ENCODE measurements at places on chromosomes 7 and 10.

GRCh38 chr7:152513861-152514770 lies 78.3 kb upstream of the KMT2C start:
- DNase-seq: no peak

- peak; percentile 53 for DNase-seq
Observed at GRCh38 chr10:133324198-133324792, 12.4 kb downstream of the CALY start.

DNA sequence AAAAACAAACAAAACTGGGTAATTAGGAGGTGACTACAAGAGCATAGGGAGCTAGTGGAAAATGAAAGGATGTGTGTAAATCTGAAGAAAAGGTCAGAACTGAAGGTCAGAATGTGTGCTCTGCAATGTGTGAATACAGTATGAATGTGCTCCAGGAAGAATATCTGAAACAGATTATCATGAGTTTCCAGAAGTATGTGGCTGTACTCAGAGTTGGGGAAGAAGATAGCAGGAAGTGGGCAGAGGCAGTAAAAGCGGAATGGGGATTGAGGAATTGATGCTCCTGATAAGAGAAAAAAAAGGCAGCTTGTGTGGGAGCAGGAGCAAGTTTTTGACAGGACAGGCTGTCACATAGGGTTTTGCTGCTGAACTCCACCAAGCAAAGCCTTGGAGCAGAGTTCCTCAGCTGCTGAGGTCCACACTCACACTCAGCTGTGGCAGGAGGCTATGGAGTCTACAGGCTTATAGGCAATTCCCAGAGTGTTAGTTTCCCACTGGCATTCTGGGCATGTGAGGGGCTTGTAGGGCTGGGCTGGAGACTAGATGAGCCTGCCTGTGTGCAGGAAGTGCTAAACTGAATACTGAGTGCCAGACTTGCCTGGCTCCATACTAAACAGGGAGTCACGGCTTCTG lies 22.9 kb downstream of the H2AZ2 start:
- DNase-seq: no peak

DNA sequence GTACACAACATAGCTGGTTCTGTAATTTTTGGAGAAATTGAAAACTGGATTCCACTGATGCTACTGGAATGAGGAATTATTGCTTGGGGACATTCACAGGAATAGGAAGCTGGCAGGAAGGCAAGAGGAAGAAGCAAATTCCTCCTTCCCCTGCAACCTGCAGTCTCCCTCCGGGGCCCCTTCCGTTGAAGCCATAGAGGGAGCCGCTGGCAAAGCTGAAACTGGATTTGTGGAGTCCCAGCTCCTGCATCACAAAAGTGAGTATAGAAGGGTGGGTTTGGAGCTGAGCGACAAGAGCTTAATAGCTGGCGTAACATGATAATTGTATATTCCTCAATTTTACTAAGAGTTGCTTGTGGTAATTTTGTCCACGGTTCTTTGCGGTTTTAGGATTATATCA lies 190.8 kb downstream of the ADRA2A start:
- no peak for DNase-seq

GRCh38 chr10:106637873-106638272 lies 526.6 kb downstream of the SORCS1 start:
- DNase-seq: no peak

- no peak for DNase-seq
Observed at GRCh38 chr10:45653454-45653853, 19.1 kb downstream of the ZFAND4 start.

DNA sequence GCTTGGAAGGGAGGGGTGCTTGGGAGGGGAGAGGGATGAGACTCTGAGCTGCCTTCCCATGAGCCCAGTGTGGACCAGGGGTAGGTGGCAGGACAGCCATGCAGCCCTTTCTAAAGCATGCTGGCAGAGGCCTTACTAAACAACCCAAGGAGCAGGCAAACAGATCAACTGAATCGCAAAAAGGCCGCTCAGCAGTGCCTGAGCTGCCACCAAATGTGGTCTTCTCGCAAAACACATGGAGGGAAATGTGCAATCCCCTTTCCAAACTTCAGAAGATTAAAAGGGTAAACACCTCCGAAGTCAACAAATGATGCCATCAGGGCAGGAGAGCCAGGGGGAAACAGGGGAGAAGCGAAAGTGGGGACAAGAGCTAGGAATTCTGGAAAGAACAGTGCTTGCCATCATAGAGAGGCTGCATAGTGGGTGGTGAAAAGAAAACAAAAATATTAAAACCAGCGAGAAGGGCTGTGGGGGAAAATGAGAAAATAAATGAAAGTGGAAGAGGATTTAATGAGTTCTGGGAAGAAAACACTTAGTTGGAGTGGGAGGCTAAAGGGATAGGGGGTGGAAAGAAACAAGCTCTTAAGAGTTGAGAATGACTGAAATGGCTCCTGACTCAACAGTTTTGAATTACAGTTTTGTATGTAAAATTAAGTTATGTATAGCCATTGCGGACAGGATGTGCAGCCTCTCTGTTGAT lies 62.2 kb upstream of the ZNF32 start:
- no peak for DNase-seq

- no peak for DNase-seq
Observed at GRCh38 chr7:122790591-122790990, 87.9 kb upstream of the RNF148 start.

DNA sequence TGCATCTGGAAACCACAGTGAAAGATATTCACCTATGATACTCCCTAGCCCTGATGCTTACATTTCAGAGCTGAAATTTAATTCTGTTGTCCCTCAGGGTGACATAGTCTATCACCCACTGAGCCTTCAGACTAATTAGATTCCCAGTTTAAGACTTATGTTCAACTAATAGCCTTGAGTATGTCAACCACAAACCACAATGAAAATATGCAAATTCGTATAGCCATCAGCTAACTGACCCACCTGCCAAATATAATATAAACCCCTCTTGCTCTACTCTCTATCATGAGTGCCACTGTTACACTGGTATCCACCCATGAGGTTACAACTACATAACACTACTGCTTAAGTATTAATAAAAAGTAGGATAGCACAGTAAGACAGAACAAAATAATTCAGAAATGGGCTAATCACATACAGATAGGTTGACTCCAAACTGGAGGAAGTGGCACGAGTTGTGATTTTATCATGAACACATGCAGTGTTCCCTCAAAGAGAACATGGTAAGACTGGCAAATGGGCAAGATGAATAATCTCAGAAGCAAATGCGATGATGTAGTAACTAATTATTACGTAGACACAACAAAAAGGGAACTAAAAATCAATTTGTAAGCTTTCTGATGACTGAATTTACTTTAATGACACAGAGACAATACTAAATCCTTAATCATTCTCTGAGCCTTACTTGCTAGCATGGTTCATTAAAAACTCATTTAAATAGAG lies 290.6 kb downstream of the PARD3 start:
- no peak for DNase-seq

GRCh38 chr10:71797533-71798307 lies 24.4 kb upstream of the VSIR start:
- no peak for DNase-seq

DNA sequence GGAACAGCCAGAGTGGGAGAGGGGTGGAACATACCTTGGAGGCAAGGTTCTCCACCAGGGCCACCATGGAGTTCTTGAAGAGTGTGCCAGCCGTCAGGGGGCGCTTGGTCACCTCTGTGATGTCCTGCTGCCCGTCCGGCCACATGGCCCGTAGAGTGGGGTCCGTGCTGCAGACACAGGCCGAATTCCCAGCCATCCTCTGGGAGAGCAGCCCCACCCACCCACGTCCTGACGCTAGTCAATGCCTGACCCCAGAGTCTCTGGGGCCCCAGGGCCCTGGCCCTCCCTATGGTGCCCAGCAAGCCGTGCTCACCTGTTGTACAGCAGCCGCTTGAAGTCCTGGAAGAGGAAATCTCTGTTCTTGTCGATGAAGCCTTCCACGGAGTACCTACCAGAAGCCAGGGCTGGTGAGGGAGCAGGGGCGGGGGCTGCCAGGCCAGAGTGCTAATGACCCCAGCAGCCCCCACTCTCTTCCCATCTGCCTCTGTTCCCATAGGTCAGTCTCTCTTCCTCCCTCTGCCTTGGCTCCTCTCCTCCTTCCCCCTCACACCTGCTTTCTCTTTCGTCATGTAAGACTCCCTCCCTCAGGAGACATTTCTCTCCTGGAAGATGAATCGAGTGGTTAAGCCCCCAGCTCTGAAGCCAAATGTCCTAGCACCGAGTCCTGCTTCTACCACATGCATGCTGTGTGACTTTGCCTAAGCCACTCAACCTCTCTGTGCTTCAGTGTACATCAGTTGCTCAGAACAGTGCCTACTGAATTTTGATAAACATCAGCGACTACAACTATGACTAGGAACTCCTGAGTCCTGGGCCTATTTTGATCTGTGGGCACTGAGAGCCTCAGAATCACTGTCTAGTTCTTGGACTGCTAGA lies 11.0 kb downstream of the MYO1G start:
- DNase-seq: no peak

DNA sequence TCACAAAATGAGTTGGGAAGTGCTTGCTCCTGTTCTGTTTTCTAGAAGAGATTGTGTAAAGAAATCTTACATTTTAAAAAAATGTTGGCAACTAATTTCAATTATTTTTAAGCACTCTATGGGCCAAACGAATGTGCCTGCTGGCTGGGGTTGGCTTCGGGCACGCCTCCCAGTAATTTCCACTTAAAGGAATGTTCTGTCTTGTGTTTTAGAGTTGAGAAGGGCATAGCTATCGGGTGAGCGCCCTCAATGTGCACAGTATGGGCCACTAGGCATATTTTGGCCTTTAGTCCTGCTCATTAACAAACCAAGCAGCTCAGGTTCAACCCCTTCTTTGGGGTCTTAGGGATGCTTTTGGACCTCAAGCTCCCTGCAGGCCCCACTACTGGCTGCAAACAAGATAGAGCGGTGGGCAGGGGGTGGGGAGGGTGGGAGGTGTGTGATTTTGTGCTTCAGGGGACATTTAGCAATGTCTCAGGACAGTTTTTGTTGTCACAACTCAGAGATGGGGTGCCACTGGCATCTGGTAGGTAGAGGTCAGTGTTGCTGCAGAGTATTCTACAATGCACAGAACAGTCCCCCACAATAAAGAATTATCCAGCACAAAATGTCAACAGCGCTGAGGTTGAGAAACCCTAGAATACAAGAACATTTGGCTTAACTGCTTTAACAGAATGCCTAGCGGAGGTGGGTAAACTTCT lies 40.7 kb downstream of the TACC2 start:
- DNase-seq: no peak

DNA sequence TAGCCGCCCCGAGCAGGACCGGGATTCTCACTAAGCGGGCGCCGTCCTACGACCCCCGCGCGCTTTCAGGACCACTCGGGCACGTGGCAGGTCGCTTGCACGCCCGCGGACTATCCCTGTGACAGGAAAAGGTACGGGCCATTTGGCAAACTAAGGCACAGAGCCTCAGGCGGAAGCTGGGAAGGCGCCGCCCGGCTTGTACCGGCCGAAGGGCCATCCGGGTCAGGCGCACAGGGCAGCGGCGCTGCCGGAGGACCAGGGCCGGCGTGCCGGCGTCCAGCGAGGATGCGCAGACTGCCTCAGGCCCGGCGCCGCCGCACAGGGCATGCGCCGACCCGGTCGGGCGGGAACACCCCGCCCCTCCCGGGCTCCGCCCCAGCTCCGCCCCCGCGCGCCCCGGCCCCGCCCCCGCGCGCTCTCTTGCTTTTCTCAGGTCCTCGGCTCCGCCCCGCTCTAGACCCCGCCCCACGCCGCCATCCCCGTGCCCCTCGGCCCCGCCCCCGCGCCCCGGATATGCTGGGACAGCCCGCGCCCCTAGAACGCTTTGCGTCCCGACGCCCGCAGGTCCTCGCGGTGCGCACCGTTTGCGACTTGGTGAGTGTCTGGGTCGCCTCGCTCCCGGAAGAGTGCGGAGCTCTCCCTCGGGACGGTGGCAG lies at the start of gene MGMT:
Gene MGMT (plus strand): TSS at position 539 of the 656 bp plus-strand sequence.
- DNase-seq: peak; percentile 100

GRCh38 chr10:114420811-114421485 lies 16.6 kb upstream of the AFAP1L2 start:
- DNase-seq: no peak

GRCh38 chr7:83559887-83560286 lies 89.1 kb downstream of the SEMA3E start:
- no peak for DNase-seq

DNA sequence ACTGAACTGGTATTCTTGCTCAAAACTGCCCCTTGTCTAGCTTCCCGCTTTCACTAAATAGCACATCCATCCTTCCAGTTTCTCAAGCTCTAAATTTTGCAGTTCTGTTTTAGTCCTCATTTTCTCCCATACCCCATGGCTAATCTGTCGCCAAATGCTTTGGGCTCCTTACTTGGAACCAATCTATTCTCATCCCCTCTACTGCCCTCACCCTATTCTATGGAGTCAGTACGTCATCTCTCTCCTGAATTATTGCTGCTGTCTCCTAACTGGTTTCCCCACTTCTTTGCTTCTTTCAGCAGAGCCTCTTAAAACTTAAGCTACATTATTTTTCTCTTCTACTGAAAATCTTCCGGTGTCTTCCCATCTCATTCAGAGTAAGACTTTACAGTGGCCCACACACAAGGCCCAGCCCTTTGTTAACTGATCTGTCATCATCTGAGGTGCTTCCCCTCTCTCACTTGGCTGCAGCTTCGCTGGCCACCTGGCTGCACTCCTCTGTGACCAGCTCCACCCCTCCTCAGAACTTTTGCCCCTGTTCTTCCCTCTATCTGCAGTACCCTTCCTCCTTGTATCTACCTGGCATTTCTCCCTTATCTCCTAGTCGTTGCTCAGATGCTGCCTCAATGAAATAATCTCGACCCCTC lies 9.9 kb downstream of the STARD3NL start:
- no peak for DNase-seq

- DNase-seq: no peak
Observed at GRCh38 chr7:44489955-44490350, 505 bp downstream of the NUDCD3 start.

- no peak for DNase-seq
Observed at GRCh38 chr10:61844116-61844822, 57.2 kb upstream of the ARID5B start.

DNA sequence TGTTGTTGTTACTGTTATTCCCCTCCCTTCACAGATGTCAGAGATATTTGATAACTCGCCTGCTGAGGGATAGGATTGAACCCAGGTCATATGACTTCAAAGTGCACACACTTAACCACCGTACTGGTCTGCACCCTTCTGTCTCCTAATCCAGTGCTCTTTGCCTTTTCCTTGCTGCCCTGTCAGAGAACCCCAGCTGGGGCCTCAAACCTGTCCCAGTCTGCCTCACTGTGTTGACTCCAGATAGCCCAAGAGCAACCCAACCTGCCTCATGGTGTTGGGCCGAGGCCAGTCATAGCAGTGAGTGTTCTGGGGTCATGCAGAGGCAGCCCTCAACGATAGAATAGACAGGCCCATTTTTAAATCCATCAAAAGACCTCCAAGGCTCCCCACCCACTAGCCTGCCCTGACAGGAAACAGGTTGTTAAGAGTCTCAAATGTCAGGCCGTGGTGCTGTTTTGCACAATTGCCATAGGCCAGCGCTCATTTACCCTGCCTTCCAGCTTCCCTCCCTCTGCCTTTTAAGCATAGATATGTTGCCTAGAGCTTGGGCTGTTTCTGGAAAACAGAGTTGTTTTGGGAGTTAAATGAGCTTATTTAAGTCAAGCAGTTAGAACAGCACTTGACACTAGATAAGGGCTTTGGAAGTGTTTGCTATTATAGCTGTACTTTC lies 37.0 kb upstream of the PDCD4 start:
- no peak for DNase-seq
